ENCODE measurements at places on chromosomes 11 and 22.

DNA sequence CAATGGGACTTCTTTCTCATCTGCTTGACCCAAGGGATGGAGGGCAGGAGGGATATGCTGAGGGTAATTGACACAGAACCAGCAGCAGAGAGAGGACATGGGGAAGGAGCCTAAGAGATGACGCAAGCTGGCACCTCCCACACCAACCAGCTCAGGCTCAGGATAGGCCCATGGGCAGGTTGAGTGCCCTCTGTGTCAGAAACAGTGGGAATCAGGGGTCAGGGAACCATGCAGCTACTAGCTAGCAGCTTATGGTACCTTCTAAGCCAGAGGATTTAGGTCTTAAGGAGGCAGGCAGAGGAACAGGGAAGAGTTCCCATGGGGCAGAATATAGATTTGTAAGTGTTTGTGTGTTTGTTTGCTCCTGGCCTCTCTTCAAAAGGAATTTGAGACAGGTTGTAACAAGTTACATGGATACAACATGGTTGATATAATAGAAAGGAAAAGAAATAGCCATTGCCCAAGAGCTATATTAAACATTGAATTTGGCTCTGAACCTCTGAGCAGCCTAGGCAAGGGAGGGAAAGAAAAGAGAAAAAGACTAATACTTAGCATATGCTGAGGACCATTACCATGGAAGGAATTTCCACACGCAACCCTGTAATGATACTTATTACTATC is 39.9 kb upstream of the NAV2 start:
- DNase-seq, result no peak

DNA sequence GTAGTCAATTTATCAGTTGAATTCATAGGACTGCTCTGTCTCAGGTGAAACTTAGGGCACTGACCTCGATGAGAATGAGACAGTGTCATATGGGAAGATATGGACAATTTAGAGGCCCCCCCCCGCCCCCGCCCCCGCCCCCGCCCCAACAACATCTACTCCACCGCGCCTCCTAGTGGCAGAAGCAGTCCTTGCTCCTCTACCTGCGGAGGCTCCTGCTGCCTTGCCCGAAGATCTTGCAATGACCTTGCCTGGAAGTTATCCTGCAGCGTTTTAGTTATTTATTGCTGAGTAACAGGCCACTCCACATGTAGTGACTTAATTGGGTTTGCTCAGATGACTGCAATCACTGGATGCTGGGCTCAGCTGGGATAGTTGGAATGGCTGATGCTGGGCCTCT is 15.2 kb downstream of the SERPINH1 start:
- no peak for DNase-seq

DNA sequence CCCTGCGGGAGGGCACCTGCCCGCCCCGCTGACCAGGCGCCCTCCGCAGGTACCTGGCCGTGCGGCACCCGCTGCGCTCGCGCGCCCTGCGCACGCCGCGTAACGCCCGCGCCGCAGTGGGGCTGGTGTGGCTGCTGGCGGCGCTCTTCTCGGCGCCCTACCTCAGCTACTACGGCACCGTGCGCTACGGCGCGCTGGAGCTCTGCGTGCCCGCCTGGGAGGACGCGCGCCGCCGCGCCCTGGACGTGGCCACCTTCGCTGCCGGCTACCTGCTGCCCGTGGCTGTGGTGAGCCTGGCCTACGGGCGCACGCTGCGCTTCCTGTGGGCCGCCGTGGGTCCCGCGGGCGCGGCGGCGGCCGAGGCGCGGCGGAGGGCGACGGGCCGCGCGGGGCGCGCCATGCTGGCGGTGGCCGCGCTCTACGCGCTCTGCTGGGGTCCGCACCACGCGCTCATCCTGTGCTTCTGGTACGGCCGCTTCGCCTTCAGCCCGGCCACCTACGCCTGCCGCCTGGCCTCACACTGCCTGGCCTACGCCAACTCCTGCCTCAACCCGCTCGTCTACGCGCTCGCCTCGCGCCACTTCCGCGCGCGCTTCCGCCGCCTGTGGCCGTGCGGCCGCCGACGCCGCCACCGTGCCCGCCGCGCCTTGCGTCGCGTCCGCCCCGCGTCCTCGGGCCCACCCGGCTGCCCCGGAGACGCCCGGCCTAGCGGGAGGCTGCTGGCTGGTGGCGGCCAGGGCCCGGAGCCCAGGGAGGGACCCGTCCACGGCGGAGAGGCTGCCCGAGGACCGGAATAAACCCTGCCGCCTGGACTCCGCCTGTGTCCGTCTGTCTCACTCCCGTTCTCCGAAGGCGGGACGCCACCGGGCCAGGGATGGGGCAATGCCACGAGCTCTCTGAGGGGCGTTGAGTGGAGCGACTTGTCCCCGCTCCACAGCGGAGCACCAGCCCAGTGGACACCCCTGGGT is 1.8 kb downstream of the GALR3 start:
- DNase-seq, result no peak

- no peak for DNase-seq
Observed at GRCh38 chr22:27405672-27406388, 395.7 kb downstream of the MN1 start.

DNA sequence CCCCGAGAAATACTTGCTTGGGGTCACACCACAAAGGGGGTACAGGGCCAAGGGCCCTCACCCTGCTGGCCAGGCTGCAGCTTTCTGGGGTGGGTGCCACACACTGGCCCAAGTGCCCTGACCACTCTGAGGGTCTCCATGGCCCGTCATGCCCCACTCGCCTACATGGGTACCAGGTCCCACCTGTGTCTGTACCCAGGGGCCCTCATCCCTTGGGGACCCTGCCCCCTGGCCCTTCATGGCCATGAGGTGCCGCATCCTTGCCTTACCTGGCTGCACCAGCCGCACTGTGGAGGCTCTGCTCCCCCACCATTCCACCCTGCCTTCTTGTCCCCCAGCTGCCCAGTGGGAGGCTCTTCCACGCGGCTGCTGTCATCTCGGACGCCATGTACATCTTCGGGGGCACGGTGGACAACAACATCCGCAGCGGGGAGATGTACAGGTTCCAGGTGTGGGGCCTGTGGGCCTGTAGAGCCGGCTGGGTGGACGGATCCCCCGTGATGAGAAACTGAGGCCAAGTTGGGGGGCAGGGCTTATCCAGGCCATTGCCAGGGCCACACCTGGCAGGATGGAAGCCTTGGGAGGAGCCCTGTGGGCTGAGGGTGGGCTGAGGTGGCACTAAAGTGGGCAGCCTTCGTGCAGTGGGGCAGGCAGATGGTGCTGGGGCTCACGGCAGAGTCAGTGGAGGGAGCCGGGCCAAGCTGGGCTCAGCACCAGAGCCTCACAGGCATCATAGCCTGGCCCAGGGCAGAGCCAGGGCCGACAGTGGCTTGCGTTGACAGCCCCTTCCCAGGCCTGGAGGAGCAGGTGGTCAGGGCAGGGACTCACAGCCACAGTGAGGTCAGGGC is 9.2 kb downstream of the THAP7 start:
- DNase-seq, result no peak

- DNase-seq, result no peak
Observed at GRCh38 chr11:130325691-130326090, 11.0 kb upstream of the ZBTB44 start.

- DNase-seq, result peak; percentile 68
Observed at GRCh38 chr11:62678770-62679696, at the start of gene UBXN1. Gene UBXN1 (minus strand): TSS chr11:62679073. CDS start chr11:62678923, 150 bp downstream.

- no peak for DNase-seq
Observed at GRCh38 chr22:23213581-23214334, 33.4 kb downstream of the BCR start.

- DNase-seq, result no peak
Observed at GRCh38 chr11:119205080-119205479, 1.1 kb upstream of the CBL start.

GRCh38 chr22:19870153-19871022 is 15.7 kb upstream of the GNB1L start:
- no peak for DNase-seq

DNA sequence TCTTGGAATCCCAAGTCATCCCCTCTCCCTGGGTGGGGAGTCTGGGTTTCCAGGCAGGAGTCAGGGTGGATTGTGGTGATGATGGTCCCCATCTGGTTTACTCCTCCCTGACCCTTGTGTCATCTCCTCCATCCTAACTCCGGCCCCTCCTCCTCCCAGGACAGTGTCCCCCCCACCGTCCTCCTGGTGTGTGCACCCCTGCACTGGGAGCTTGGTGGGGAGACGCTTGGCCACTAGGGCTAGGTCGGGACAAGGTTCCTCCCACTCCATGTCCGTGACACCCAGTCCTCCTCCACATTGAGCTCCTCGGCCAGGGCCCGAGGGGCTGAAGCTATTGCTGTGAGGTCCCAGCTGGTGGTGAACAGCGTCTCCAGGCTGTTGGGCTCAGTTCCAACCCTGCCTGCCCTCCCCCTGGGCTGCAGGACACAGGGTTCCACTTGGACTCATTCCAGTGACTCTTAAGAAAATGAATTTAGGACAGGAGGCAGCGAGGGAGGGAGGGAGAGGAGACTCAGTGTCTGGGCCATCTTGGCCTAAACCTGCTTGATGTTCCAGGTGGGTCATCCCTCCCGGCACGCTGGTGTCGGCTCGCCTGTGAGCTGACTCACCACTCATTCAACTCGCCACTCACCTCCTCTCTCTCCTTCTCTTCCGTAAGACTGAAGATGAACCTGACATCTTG is 433.2 kb downstream of the TBC1D22A start:
- no peak for DNase-seq

DNA sequence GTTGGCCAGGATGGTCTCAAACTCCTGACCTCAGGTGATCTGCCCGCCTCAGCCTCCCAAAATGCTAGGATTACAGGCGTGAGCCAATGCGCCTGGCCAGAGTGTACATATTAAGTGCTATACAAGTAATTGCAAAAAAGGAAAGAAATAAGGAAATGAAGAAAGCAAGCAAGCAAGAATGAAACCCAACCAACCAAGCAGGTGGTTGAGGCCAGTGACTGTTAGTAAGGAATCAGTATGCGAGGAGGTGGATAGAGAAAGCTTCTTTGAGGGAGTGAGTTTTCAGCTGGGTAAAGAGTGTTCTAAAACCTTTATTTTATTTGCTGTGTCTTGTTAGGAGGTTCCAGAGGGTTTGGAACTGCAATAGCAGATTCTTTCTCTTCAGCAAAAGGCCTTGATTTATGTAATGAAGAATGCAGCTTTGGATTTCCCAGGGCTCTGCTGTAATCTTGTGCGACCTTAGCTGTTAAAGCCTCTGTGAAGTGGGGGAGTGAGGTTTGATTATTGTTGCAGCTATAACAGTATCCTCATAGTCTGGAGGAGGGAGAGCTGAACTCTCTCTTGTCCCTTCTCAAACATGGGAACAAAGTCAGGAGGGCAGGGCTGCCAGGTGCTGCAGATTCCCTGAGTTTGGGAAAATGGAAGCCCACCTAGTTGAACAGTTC is 5.7 kb downstream of the AMPD3 start:
- no peak for DNase-seq

DNA sequence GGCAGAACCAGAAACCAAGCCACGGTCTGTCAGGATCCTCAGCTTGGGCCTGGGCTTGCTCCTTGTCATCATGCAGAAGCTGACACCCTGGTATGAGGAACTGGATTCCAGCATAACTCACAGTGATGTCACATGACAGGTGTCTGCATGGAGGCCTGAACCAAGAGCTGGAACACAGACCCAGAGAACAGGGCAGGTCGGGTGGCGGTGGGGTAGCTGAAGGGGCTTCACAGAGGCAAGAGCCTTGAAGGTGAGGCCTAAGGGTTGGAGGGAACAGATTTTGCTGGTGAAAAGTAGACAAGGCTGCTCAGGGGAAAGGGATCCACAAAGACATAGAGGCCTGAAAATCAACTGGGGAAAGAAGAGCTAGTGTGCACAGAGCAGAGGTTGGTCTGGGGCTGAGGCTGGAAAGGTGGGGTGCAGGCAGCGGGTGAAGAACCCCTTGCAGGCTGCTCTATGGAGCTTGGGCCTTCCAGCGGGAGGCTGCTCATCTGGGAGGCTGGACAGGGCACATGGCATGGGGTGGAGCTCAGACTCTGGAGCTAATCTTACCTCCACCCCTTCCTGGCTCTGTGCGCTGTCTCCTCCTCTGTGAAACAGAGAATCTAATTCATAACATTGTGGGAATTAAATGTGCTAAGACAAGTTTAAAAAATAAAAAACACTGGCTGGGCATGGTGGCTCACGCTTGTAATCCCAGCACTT is 18.4 kb upstream of the RPS3 start:
- no peak for DNase-seq

DNA sequence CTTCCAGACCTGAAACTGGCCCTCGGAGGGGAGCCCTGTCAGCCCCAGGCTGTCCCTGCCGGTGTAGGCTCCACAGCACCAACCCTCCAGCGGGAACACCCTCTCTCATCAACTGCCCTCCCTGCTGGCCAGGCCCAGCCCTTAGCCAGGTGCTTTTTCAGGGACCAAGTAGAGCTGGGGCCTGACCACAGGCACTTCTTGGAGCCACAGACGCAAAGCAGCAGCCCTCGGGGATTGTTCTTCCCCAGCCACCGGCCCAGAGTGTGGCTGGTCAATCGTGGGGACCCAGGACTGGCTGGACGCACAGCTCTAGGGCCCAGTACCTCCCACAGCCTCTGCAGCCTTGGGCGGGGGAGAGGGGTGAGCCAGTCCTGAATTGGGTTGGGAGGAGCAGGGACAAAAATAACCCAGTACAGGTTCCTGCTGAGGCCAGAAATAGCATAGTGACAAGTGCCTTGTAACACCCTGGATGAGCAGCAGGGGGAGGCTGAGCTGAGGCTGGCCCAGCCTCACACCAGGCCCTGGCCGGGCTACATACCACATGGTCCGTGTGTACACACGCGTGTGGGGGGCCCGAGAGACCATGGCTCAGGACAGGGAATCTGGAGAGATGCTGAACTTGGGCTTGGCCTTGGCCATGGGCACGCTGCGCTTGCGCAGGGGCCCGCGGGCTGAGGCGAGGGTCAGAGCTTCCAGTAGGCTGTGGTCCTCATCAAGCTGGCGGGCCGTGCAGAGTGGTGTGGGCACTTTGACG is 2.0 kb downstream of the KCNJ11 start:
- no peak for DNase-seq

GRCh38 chr11:83024270-83024854 is 47.3 kb downstream of the RAB30 start:
- no peak for DNase-seq

GRCh38 chr11:9972989-9973388 is 309.1 kb downstream of the SWAP70 start:
- no peak for DNase-seq

- DNase-seq, result no peak
Observed at GRCh38 chr11:45982656-45983470, 60.4 kb downstream of the LARGE2 start.

DNA sequence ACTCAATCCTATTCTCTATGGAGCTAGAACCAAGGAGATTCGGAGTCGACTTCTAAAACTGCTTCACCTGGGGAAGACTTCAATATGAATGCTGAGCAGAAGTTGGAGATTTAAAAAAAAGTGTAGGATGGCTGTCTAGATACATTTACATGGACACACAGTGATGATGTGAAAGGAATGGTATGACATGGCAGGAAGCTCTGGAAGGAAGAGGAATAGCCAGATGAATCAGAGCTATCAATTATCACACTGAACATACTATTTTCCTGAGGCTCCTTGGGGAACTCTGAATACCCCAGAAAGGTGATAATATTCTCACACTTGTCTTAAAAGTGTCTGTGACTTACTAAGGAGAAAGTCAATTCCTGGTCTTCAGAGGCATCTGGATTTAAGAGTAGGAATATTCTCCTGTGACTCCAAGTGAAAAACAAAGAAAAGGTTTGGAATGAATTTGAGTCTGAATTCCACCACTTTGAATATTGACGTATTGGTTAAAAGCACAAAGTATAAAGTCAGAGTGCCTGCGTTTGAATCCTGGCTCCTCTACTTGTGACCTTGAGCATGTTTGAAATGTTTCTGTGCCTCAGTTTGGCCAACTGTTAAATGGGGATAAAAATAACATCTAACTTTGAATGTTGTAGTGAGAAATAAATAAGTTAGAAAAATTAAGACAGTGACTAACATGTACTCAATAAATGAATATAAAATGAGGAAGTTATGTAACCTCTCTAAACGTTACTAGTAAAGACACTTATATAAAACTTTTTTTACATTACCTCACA is 1.3 kb downstream of the OR52D1 start:
- no peak for DNase-seq

GRCh38 chr11:16322190-16322589 is 34.2 kb downstream of the SOX6 start:
- DNase-seq, result no peak
